ENCODE measurements at places on chromosomes 2 and 18. TPM values are rescaled to one million over a fixed set of nuclear protein-coding genes. Genes with fewer than 3 reads are reported as not detected.

GRCh38 chr2:129803871-129804270 lies 175.6 kb upstream of the RAB6C start:
- H3K4me1 ChIP-seq: peaks cover 12% of the 10 kb centered on the region
- no peak overlapping the region for H3K4me3 ChIP-seq
- no peak for DNase-seq
- no peaks in the 10 kb centered on the region for H3K36me3 ChIP-seq
- no peak overlapping the region for H3K27ac ChIP-seq

DNA sequence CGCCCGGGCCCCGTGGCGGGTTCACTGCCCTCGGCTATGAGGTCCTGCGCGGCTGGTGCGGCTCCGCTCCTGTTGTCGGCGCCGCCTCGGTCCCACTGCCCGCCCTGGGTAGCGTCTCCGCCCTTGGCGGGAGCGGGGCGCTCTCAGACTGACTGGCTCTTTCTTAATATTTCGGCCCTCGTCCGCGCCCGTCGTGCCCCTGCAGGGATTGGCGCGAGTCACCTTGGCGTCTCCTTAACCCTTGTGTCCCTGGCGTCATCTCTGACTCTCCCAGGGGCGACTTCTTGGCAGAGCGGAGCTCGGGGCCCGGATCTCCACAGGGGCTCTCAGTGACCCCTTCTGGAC lies 1.3 kb downstream of the PTMA start:
- DNase-seq: no peak
- peaks cover 54% of the 10 kb centered on the region for H3K27me3 ChIP-seq
- H3K36me3 ChIP-seq: peaks cover 37% of the 10 kb centered on the region
- H3K27ac ChIP-seq: peak overlapping the region; percentile 98

Gene APOB
- 0.09 TPM for total RNA-seq

DNA sequence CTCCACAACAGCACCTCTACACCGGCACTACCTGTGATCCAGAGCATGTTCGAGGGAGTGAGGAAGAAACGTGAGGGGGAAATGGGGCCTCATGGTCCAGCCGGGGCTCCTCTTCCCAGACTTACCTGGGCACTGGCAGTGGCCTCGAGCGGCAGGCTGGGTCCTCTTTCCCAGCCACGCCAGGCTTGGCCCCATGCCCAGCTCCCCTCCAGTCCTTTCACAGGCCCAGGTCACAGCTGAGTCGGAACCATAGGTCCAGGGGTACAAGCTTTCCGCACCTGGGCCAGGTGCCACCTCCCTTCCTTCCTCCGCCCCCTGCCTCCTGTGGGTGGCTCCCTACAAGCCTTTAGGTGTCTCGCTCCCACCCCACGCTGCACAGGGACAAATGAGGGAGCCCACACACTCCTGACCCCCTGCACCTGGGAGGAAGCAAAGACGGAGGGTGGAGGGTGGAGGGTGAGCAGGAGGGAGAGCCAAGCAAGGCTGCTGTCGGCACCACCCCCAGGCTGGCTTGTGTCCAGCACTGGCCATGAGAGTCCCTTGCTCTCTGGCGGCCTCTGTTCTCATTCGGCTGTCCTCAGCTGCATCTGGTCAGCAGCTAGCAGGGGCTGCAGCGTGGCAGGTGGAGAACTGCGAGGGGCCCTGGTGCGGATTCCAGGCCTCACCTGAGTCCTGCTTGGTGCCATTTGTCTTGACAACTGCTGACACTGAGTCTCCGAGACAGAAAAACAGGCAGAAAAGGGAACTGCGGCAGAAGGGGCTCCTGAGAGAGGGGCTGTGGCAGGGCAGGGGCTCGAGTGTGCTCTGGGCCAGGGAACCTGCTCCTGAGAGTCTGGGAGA lies 26.8 kb downstream of the ADRA2B start:
- no peak for DNase-seq
- peaks cover 8% of the 10 kb centered on the region for H3K4me1 ChIP-seq
- no peak overlapping the region for H3K4me3 ChIP-seq
- H3K36me3 ChIP-seq: no peaks in the 10 kb centered on the region

DNA sequence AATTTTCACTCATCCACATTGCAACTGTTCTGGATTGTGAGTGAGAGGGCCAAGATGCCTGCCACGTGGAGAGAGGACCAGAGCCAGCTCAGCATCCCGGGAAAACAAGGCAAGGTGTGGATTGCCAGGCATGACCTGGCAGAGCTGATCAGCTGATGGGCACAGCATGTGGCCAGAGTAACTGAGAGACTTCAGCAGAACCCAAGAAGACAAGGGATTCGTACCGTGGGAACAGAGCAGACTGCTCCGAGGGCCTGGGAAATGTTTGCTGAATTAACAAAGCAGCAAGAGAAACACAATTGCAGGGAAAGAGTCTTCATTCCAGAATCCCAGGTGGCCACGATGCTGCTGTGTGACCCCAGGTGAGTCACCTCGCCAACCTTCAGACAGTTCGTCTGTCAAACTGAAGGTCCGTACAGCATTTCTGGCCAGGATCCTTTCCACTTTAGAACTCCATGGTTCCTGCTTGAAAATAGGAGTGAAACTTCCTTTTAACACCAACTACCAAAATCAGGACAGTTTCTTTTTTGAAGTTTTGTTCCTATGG lies 26.3 kb upstream of the POMC start:
- no peak overlapping the region for H3K27ac ChIP-seq
- H3K27me3 ChIP-seq: peaks cover 2% of the 10 kb centered on the region
- no peak for DNase-seq
- no peaks in the 10 kb centered on the region for H3K36me3 ChIP-seq

Gene C2orf92
- total RNA-seq: 10.3 TPM

- H3K27ac ChIP-seq: no peak overlapping the region
- no peaks in the 10 kb centered on the region for H3K4me1 ChIP-seq
- no peaks in the 10 kb centered on the region for H3K27me3 ChIP-seq
- no peak overlapping the region for H3K4me3 ChIP-seq
Measured at GRCh38 chr18:22314420-22314819, 103.3 kb downstream of the CTAGE1 start.

Gene FAM110C
- 0.09 TPM for total RNA-seq

GRCh38 chr2:239300871-239301735 lies 99.7 kb downstream of the HDAC4 start:
- H3K36me3 ChIP-seq: no peaks in the 10 kb centered on the region
- H3K4me1 ChIP-seq: peaks cover 85% of the 10 kb centered on the region
- DNase-seq: no peak
- H3K27me3 ChIP-seq: no peaks in the 10 kb centered on the region
- H3K4me3 ChIP-seq: no peak overlapping the region
- H3K27ac ChIP-seq: no peak overlapping the region

GRCh38 chr2:147873859-147874483 lies 29.1 kb downstream of the ACVR2A start:
- H3K36me3 ChIP-seq: peaks cover 5% of the 10 kb centered on the region
- peaks cover 33% of the 10 kb centered on the region for H3K4me1 ChIP-seq
- no peaks in the 10 kb centered on the region for H3K27me3 ChIP-seq
- no peak overlapping the region for H3K4me3 ChIP-seq
- H3K27ac ChIP-seq: no peak overlapping the region
- DNase-seq: no peak

- peaks cover 12% of the 10 kb centered on the region for H3K4me1 ChIP-seq
- no peak for DNase-seq
- H3K27ac ChIP-seq: no peak overlapping the region
- no peaks in the 10 kb centered on the region for H3K27me3 ChIP-seq
- H3K4me3 ChIP-seq: no peak overlapping the region
Measured at GRCh38 chr18:50662177-50662576, 102.3 kb downstream of the MAPK4 start.

- no peak for DNase-seq
- peaks cover 4% of the 10 kb centered on the region for H3K36me3 ChIP-seq
- H3K27ac ChIP-seq: no peak overlapping the region
- no peaks in the 10 kb centered on the region for H3K4me1 ChIP-seq
Measured at GRCh38 chr2:237180187-237180586, 94.5 kb downstream of the COPS8 start.

DNA sequence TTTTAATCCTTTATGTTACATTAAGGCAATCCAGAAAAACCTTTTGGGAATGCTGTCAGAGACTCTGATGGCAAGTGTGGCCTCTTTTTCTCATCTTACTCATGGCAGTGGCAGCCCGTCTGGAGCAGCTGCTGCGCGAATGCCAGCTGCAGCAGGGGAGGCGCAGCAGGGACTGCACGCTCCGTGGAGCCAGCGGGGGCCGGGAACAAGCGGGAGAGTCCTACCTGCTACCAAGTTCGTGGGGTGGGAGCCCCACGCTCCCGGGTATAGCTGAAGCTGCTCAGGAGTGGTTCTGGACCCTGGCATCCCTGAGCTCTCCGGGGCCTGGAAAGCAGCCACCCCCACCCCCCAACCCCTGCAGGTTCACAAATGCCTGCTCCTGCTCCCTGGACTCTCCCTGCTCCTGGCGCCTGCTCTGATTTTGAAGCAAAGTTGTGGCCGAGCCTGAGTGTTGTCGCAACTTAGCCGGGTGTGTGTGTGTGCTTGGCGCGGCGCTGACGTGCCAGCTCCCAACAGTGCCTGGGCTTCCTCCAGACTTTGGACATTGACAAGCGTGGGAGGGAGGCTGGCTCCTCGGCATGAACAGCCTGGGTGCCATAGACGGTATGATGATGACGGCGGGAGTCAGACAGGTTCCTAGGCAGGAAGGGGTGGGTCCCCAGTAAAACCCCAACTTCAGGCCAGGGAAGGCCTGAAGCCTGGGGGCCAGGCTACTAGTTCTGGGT lies 21.7 kb downstream of the TMX3 start:
- peaks cover 28% of the 10 kb centered on the region for H3K36me3 ChIP-seq
- no peak overlapping the region for H3K4me3 ChIP-seq
- no peak overlapping the region for H3K27ac ChIP-seq
- DNase-seq: no peak
- no peaks in the 10 kb centered on the region for H3K4me1 ChIP-seq

DNA sequence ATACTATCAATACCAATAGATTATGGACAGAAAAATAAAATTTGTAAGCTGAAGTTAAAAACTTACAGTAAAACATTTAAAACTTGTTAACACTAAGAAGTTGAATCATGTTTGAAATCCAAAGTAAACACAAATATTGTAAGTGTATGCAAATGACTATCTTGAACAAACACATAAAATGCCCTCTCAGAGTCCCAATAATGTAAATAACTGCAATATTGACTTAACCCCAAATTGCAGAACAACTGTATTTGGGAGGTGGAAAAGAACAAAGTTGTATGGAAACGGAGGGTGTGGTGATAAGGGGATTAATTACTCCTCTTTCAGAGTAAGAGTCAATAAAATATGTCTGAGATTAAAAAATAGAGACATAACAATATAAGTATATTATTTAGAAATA lies 140.0 kb upstream of the NOL4 start:
- no peak overlapping the region for H3K4me3 ChIP-seq
- no peaks in the 10 kb centered on the region for H3K27me3 ChIP-seq

DNA sequence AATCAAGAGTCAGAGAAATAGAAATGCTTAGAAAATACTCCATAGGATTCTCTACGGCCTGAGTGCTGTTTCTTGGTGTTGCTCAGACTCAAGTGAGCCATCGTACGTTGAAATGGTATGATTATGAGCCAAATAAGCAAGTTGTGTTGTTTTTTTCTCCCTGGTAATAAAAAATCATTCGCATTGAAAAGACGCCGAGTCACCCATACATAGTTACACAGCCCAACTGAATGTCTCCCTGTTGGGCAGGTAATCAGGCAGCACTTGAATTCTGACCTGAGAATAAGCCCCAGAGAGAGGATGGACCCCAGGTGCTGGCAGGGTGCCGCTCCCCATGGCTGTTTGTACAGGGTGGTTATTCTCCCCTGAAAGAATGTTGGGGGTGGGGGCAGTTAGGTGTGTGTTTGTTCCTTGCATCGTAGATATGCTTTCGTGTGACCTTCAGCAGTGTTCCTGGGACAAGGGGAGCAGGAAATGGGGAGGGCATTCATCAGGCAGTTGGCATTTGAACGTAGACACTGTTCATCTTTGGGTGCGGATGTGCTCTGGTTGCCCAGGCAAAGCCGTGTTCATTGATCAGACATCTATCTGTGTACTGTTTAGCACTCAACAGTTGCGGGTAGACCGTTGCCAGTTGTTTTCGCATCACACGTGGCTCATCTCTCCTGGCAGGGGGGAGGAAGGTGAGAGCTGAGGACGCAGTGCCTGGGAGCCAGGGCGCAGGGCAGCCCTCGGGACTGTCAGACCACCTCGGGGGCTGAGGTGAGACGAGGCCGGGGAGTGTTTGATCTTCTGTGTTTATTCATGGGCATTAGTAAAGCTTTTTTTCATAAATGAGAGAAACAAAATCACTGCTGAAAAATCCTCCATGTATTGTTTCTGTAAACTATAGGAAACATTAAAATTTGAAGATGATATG lies 27.3 kb downstream of the MTCL1 start:
- no peak for DNase-seq
- peaks cover 8% of the 10 kb centered on the region for H3K4me1 ChIP-seq
- H3K4me3 ChIP-seq: no peak overlapping the region
- H3K36me3 ChIP-seq: peaks cover 4% of the 10 kb centered on the region
- no peaks in the 10 kb centered on the region for H3K27me3 ChIP-seq

DNA sequence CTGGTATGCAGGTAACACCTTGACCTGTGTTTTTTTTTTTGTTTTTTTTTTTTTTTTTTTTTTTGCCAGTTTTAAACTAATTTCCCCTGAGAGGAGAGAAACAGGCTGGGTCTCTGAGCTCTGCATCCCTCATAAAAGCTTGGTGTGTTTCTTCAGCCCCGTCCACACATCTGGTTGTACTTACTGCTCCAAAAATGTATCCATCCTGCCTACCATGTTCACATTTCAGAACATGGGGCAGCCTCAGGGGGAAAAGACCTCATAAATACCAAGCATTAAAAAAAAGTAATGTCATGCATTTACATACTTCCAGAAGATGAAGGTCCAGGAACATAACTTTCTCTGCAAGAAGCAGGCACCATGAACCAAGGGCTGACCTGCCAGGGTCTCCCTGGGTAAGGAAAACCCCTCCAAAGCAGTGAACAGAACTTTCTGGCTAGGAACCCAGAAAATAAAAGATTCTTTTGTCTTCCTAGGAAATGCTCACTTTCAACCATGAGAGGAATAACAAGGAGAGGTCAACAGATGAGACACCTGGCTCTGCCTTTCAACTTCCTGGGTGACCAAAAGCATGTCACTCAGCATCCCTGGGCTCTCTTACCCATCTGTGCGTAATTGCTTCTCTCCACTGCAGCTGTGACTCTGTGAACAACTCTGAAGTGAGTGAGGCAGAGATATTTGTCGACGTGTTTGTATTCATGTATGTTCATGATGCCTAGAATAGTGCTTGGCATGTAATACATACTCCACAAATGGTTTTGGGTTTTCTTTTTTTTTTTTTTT lies 118.6 kb downstream of the MCFD2 start:
- H3K27ac ChIP-seq: no peak overlapping the region
- H3K4me3 ChIP-seq: no peak overlapping the region
- peaks cover 4% of the 10 kb centered on the region for H3K27me3 ChIP-seq
- H3K4me1 ChIP-seq: no peaks in the 10 kb centered on the region
- H3K36me3 ChIP-seq: no peaks in the 10 kb centered on the region
- DNase-seq: no peak

Gene VWC2L
- total RNA-seq: 0.23 TPM

- no peaks in the 10 kb centered on the region for H3K27me3 ChIP-seq
- H3K4me3 ChIP-seq: no peak overlapping the region
- H3K27ac ChIP-seq: no peak overlapping the region
- peaks cover 15% of the 10 kb centered on the region for H3K36me3 ChIP-seq
- H3K4me1 ChIP-seq: peaks cover 7% of the 10 kb centered on the region
Measured at GRCh38 chr18:39448942-39449341, 1883.3 kb upstream of the CELF4 start.

GRCh38 chr18:57051657-57052044 lies 95.2 kb upstream of the BOD1L2 start:
- no peak overlapping the region for H3K4me3 ChIP-seq
- no peaks in the 10 kb centered on the region for H3K36me3 ChIP-seq
- DNase-seq: no peak
- no peak overlapping the region for H3K27ac ChIP-seq
- no peaks in the 10 kb centered on the region for H3K27me3 ChIP-seq
- H3K4me1 ChIP-seq: no peaks in the 10 kb centered on the region
